ENCODE measurements at places on chromosomes 11 and 22.
A peak's percentile ranks its signal among the peaks of the same experiment; 100 is the strongest.

GRCh38 chr11:107547961-107548360 is 17.6 kb downstream of the ALKBH8 start:
- no peak for DNase-seq

- DNase-seq: no peak
Measured at GRCh38 chr11:36237391-36237790, 51.8 kb downstream of the COMMD9 start.

GRCh38 chr22:40183029-40183581 is 5.4 kb downstream of the TNRC6B start:
- no peak for DNase-seq

- no peak for DNase-seq
Measured at GRCh38 chr11:66853242-66854229, 3.3 kb upstream of the LRFN4 start.

GRCh38 chr11:97854877-97855276 is 1165.9 kb upstream of the CNTN5 start:
- DNase-seq: no peak

DNA sequence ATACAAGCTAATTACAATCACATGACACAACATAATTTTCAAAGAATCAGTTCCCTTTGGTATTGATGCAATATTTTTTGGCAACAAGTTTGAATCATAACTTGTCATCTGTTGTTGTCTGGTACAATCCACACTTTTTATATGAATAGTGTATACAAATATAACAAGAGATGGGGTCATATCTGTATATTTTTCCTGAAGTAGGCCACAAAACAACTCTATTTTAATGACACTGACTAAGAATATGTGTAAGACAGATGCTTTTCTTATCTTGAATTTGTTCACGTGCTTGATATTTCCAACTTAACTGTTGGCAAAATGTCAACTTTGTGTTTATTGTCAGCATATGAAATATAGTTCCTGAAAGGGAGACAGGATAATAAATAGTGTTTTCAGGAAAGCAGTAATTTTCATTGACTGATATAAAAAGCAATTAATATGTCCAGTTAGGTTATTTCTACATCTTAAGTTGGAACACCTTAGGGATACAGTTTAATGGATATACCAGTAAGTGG is 27.9 kb downstream of the NOX4 start:
- no peak for DNase-seq

DNA sequence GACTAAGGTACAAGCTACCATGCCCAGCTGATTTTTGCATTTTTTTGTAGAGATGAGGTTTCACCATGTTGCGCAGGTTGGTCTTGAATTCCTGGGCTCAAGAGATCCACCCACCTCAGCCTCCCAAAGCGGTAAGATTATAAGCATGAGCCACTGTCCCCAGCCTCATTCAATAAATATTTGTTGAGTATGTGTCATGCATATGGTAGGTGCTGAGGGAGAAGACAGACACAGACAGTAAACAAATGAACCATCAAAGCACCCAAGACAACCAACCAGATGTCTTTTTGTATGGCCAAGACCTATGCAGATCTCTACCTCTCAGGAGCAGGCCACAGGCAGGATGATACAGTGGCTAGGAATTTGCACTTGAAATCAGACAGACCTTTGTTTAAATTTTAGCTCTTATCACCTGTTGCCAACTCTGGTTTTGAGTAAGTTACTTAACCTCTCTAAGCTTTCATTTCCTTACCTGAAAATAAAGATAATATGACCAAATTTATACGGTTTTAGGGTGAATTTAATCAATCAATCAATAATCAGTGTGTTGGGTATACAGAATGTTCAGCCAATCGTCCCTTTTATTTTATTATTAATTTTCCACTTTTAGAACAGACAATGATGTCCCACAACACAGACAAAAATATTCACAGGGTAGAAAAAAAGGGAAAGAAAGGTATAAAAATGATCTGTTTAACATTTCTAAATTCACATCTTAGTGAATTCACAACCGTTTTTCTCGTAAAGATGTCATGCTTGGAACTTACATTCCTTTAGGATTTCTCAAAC is 128.2 kb downstream of the SGSM3 start:
- no peak for DNase-seq

- DNase-seq: no peak
Measured at GRCh38 chr11:110601936-110602335, 110.3 kb downstream of the ARHGAP20 start.

DNA sequence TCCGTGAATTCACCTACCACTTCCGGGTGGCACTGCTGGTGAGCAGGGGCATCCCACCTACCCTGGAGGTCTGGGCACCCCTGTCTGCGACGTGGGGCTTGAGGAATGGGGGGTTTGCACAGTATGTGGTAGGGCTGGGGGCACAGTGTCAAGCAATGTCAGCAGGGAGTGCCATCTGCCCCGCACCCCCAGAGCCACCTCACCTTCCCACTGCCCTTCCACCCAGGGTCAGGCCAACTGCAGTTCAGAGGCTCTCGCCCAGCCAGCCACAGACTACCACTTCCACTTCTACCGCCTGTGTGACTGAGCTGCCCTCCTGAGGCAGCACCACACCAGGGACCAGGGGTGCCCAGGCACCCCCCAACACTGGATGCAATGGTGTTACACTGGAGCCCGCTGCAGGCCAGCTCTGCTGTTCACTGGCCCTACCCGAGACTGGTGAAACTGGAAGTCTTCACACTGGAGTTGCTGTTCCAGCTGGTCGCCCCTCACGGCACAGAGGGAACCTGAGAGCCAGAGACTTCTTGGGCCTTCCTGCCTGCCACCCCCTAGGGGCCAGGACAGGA is 6.5 kb downstream of the TMEM258 start:
- DNase-seq: no peak

- DNase-seq: no peak
Measured at GRCh38 chr11:112719736-112720525, 241.3 kb upstream of the NCAM1 start.

DNA sequence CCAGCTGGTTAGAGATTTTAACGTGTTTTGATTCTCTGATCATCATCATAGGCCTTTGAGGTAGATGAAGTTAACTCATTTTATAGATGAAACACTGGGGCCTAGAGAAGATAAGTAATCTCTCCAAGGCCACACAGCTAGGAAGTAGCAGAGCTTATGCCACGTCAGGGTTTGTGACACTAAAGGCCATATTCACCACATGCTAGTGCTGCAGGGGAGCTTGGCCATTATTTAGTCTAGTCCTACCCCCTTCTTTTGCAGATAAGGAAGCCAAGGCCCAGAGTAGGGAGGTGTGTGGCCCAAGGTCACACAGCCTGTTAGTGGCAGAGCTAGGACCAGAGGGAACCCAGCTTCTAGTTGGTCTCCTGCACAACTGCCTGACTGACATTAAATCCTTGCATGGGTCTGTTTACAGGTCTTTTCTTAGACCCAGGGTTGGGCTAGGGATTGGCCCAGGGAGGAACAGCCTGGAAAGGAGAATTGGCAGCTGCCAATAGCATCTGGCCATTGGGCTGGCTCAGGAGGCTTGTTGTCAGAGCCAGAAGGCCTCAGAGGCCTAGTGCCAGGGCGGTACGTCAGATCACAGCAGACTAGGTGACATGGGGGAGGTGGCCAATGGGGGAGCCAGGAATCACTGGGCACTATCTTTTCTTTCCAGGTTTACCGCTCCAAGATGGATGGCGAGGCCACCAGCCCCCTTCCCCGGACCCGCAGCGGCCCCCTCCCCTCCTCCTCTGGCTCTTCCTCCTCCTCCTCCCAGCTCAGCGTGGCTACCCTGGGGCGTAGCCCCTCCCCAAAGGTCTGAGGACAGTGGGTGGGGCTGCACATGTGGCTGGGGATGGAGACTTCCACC is 36.0 kb downstream of the PHLDB1 start:
- DNase-seq: no peak

GRCh38 chr22:49446145-49446758 is 381.4 kb downstream of the BRD1 start:
- DNase-seq: no peak

DNA sequence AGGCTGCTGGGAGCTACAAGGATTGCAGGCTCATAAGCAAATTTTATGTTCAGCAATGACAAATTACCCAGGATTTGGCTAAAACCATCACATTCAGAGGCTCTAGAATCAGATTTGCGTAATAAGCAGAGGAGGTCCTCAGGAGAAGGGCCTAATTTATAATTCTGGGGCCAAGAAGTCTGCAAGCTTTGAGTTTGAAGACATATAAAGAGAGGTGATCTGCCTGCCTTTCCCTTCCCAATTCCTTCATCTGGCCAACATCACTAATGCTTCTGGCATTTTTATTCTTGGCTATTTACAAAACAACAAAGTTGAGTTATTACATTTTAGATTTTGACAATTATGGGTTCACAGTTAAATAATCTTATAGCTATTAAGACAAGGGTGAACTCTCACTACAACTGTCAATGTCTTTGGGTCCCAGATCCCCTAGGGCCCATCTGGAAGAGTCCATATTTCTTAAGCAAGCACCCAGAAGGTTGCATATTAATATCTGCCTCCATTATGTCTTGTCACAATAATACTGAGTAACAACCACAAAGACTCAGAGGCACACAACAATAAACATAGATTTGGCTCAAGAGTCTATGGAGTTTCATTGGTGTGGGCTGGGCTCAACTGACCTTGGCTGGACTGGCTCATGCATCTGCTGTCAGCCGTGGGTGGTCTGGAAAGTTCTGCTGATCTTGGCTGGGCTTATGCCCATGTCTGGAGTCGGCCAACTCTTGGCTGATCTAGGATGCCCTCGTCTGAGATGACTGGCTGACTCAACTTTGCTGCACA is 67.2 kb upstream of the CD82 start:
- DNase-seq: no peak

DNA sequence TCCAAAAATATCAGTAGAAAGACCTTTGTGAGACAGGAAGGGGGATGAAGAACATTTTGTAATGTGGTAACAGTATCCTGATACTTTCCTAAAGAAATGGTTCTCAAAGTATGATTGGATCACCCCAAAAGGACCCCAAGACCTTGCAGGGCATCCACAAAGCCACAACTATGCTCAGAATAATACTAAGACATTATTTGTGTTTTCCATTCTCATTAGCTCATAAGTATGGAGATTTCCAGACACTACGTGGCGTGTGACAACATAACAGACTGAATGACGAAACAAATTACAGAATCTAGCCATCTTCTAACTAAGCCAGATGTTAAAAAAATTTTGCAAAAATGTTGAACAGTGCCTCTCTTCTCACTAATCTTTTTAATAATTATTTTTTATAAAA is 24.9 kb downstream of the CHEK2 start:
- no peak for DNase-seq

GRCh38 chr11:128701086-128701485 is 7.2 kb downstream of the FLI1 start:
- no peak for DNase-seq

GRCh38 chr11:111098091-111098490 is 147.4 kb upstream of the POU2AF2 start:
- DNase-seq: no peak

DNA sequence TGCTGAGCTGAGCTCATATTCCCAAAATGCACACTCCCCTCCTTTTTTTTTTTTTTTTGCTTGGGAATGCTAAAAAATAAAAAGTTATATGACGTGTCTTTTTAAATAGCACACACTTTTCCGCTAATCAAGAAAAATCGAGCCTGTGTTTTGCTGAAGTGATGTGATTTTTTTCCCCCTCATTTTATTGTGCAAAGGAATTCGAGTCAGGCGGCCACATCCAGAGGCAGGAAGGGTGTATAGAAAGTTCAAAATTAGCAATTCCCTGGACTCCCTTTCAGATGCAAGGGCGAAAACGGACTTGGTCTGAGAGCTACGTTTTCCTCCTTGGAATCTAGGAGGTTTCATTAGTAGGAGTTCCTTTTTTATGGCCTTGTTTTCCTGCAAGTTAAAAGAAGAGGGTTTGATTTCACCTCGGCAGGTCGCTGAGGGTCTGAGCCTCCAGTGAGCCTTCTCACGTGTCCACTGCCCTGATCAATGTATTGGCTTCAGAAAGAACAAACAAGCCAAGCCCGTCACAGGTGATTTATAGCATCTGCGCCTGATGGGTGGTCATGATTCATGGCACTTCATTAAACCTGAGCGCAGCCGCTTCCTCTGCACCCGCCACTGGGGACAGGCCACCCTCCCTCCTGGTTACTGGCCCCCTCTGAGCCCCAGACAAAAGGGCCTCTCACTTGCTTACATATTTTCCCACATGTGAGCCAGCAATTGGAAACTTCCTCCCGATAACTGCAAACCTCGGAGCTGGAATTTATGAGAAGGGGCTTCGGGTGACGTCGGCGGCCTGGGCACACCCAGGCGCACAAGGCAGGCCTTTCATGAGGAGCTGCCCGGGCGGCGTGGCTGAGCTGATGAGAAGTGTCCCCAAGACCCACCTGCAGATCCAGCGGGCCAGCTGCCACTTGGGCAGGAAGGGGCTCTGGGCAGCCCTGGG is 64.4 kb upstream of the LINC01488 start:
- DNase-seq: no peak

GRCh38 chr11:95647871-95648270 is 141.7 kb downstream of the FAM76B start:
- DNase-seq: no peak

- no peak for DNase-seq
Measured at GRCh38 chr22:34903416-34903815, 162.5 kb upstream of the ISX start.

- DNase-seq: peak; percentile 5
Measured at GRCh38 chr22:32574958-32575910, 100.6 kb downstream of the FBXO7 start.

DNA sequence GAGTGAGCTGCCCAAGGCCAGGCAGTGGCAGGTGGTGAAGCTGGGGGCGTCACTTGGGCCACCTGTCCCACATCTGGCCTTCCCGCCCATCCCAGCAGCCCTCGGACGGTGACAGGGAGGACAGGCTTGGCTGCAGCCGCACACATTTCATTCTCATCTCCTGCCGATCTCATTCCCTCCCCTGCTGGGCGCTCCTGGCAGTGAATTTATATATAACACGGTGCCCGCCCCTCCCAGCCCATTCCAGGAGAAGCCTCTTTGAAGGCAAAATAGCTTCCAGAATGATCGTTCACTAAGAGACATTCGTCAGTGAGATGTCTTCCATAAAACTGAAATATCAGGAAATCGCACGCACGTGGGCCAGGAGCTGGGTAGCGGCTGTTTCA is 861.3 kb downstream of the TBC1D22A start:
- no peak for DNase-seq

GRCh38 chr11:78699609-78700135 is 125.0 kb upstream of the NARS2 start:
- DNase-seq: no peak

DNA sequence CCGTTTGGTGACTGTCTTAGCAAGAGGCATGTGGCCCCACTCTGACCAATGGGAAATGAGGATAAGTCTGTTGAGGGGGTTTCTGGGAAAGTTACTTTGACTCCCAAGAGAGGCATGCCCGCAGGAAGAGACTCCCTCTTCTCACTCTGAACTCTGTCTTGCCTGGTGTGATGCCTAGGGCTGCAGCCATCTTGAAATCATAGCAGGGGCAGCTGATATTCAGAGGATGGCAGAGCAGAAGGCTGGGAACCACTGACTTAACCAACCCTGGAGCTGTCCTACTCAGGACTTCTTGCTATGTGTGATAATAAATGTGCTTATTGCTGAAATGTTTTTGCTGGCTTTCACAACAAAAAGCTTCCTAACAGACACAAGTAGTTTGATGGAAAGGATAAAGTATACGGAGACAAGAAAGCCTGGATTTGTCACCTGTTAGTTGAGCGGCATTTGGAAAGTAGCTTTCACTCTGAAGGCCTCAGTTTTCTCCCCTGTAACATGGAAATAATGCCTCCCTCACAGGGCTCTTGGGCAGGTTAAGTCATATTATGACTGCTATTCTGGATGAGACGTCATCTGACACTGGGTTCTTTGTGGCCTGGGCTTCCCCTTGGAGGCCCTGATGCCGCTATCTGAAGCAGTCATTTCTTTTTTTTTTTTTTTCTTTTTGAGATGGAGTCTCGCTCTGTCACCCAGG is 128.5 kb downstream of the CEP164 start:
- no peak for DNase-seq

Data from putamen (tissue), 1 donor.